ENCODE measurements at places on chromosomes 16 and 17.

GRCh38 chr17:36545077-36545464 is 352 bp downstream of the GGNBP2 start:
- no peak for DNase-seq

DNA sequence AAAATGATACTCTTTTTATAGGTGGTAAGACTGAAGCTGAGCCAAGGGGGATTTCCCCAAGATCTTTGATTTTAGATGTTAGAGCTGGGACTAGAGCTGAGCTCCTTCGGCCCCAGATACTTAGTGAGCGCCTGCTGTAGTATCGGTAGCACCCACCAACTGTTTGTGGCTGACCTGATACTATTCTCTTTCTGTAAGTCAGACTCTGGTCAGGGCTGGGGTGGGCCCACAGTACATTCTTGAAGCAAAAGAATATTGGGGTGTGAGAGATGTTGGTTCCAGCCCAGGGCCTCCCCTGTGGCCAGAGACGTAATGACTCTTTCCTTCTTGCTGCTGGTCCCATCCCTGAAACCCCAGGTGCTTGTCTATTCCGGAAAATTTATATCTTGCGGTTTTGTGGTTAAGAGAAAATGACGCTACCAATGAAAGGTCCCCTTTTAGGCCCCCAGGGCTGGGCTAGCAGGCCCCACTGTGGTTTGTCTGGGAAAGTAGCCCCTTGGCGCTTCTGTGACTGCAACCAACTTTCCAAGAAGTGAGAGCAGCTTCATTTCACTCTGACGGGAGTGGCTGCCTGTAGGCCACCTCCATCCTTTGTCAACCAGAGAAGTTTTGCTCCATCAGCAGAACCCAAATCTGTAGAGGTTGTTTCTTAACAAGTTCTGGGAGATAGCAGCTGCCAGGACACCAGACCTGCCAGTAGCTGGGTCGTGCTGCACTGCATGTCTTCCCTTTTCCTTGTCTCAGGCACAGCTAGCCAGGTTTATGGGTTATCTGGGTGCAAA is 86.4 kb upstream of the LGALS9 start:
- DNase-seq = no peak

DNA sequence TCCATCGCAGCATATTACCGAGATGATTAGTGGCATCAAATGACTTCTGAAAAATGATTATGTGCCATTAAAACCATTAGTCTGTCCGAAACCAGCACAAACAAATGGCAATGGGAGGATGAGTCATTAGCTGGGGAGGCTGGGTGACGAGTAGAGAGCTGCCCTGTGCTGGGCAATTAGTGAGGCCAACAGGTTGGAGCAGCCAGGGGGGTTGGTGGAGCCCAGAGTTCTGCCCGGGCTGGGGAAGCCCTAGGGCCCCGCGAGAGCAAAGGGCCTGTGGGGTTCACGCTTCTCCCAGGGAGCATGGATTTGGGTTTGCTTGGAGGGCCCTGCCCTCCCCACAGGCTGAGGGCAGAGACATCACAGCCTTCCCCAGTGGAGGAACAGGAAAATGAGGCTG is 152.1 kb upstream of the RPL38 start:
- DNase-seq = no peak

DNA sequence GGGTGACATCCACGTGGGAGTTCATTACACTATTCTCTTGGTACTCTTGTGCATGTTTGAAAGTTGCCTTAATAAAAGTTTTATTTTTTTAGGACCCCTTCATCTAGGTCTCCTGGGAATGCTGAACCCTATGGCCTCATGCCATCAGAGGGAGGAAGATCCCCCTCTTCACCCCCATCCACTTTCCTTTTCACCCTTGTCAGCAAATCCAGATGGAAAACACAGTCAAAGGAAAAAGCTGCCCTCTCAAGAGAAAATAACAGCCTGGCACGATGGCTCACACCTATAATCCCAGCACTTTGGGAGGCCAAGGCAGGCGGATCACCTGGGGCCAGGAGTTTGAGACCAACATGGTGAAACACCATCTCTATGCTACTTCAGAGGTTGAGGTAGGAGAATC is 274.2 kb downstream of the XYLT1 start:
- DNase-seq = no peak

DNA sequence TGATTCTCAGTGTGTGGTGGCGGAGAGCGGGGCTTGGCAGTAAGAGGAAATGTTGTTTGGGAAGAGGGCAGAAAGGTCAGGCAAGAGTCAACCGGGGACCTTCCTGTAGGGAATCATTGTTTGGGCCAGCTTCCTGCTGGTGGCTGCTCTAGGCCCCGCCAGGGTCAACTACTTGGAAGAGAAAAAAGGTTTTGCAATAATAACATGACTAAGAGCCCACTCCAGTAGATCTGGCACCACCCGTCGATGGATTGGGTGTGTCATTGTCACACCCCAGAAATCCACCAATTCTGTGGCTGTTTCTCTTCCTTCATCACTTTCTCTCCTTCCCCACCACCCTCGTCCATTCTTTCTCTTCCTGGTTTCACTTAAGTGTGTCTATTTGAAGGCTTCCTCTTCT is 4.2 kb upstream of the KRT24 start:
- no peak for DNase-seq

DNA sequence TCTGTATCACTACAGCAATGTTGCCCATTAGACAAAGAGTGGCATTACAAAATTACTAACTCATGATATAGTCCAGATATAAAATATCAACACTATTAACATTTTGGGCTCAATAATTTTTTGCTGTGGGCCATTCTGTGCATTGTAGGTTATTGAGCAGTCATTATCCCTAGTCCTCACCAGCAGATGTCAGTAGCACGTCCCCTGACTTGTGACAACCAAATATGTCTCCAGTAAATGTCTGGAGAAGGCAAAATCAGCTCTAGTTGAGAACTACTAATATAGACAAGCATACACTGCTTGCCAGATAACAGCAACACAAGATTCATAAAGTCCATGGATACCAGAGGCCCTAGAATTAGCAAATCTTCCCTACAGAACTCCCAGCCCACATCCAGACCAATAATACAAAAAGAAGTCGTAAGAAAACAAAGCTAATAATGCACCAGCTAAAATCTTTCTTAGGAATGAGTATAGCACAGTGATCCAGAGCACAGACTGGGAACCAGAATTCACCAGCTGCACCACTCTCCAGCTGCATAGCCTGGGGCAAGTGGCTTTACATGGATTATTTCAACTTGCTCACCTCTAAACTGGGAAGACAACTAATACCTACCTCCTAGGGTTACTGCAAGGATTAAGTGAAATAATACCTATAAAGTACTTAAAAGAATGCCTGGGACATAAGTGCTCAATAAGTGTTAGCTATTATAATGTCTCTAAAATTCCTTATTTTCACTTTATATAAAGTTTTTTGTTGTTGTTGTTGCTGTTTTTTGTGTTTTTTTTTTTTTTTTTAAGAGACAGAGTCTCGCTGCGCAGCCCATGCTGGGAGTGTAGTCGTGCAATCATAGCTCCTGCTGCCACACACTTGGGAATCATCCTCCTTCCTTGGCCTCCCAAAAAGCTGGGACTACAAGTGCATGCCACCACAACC is 23.7 kb downstream of the HELZ start:
- no peak for DNase-seq

DNA sequence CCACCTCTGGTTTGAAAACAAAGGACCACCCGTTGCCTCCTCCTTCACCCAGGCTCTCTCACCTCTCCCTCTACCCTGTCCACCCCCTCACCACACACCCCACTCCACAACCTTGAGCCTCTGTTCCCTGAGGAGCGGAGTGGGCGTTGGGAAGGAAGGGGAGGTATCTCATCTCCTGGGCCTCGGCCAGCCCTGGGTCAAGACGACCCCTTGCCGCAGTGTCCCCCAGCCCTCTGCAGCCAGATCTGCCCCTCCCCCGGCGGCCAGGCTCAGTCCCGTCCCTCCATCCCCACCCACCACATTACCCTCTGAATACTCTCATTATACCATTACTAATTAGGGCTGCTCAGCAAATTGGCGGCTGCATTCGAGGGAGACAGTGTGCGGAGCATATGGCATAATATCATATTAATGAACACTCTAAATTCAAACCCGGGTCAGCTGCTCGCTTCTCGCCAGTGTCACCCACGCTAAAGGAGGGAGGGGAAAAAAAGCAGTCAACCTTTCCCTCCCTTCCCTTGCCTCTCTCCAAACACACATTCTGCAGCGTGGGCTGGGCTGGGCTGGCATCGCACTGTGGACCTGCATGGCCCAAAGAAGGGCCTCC is 123.2 kb upstream of the LHX1 start:
- DNase-seq = no peak

GRCh38 chr17:50570528-50570927 is 10.0 kb downstream of the CACNA1G start:
- no peak for DNase-seq

- no peak for DNase-seq
Measured at GRCh38 chr16:73056921-73057290, 9.0 kb upstream of the ZFHX3 start.

- DNase-seq = no peak
Measured at GRCh38 chr17:6605142-6605541, 35.4 kb downstream of the KIAA0753 start.

GRCh38 chr16:55530316-55530856 is 21.5 kb downstream of the LPCAT2 start:
- DNase-seq = no peak

DNA sequence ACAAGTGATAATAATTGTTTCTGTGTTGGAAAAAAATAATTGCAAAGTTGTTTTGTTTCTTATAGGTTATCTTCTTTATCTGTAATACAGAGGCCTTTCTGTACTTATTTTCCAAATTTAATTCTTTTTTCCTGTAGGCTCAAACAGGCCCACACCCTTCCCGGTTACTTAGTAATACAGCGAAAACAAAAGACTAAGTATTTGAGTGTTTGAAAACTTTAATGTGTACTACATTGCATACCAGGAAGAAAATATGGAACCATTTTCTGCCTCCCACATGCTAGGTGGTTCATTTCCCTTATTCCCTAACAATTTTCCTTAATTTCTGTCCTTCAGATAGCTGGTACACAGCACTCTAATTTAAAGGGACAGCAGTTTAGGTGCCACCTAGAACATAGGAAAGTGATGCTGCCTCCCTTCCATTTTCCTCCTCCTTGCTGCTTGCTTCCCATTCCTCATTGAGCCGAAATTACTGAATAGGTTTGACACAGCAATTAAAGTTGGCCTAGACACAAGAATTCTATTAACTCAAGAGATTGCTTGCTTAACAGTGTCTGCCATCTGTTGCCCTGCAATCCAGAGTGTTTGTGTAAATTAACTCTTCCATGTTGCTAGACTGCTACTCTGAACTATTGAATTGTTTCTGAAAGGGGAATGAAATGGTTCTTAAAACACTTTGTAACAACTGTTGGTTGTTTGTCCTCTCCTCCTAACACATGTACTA is 24.2 kb downstream of the CYB5B start:
- no peak for DNase-seq

- DNase-seq = no peak
Measured at GRCh38 chr16:59148769-59149155, 414.6 kb upstream of the GOT2 start.

GRCh38 chr16:54112451-54113206 is 174.0 kb downstream of the IRX3 start:
- DNase-seq = no peak

GRCh38 chr16:3909791-3910583 is 29.5 kb upstream of the CREBBP start:
- DNase-seq = no peak

GRCh38 chr16:15976225-15976812 is 26.9 kb downstream of the ABCC1 start:
- DNase-seq = no peak

DNA sequence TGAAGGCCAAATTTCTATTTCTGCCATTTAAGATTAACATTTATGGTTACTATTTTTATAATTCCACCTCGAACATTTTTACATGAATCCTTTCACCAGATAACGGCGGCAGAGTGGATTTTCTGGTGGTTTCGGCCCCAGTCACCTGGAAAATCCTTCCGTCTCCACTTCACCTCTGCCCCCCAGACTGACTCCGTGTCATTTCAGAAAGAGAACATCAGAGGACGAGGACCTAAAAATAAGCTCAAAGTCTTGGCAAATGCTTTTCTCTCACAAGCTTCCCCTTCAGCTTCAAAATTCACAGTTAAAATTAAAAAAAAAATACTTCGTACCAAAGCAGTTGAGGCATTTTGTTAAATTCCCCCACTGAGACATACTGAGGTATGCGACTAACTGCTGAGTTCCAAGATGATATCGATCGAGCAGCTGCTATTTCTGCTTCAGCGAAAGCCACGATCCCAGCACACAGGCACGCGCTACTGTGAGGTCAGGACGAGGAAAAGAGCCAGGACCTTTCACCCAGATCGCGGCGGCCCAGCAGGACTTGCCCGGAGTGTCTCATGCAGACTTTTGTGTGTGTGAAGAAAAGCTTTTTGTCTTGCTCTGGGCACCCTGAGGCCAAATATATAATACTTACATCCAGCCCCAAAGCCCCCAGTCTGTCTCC is 36.8 kb downstream of the ASPA start:
- DNase-seq = peak; percentile 84

- DNase-seq = no peak
Measured at GRCh38 chr16:67526149-67526791, 2.4 kb upstream of the RIPOR1 start.

- no peak for DNase-seq
Measured at GRCh38 chr17:1713878-1714426, 3.8 kb upstream of the TLCD2 start.

- no peak for DNase-seq
Measured at GRCh38 chr17:67818110-67819002, 6.9 kb upstream of the BPTF start.

DNA sequence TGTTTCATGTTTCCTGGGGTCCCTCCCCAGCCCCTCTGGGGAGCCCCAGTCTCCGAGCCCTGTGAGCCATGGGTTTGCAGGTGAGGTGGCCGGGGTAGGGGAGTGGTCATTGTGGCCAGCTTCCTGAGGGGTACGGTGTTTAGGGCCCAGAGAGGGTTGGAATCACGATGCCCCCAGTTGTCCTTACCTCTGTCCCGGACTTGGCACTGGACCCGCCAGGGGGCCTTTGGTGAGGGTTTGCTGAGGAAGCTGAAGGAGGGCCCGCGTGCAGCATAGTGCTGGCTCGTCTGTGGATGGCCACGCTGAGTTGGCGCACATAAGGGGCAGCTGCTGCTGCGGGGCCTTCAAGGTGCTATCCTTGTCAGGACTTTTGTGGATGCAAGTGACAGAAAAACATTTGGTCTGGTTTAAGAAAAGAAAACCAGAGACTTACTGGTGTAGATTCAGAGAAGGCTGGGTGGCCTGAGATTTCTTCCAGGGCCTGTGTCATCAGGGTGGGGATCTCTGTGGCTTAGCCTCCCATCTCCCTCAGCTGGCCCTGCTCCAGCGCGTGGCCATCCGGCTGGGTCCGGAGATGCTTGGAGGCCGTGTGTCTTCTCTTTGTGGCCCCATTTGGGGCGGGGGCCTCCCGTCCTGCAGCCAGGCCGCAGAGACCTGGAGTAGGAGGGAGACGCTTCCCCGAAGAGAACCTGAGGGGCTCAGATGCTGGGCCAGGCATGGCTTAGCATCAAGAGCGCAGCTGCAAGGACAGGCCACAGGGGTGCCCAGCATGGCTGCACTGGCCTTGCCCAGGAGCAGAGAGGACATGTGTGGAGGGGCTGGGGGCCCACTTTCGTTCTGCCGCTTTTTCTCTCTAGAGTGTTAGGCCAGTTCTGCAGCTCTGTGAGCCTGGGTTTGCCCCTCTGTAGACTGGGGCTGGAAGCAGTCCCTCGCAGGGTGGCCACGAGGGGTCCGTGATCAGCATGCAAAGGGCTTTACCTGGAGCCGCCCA is 33.7 kb upstream of the NUDT16L1 start:
- no peak for DNase-seq

Measured in dorsolateral prefrontal cortex (tissue), 122 donors.